ENCODE measurements at places on chromosomes 6 and 20. TPM values are rescaled to one million over a fixed set of nuclear protein-coding genes. Genes with fewer than 3 reads are reported as not detected.

DNA sequence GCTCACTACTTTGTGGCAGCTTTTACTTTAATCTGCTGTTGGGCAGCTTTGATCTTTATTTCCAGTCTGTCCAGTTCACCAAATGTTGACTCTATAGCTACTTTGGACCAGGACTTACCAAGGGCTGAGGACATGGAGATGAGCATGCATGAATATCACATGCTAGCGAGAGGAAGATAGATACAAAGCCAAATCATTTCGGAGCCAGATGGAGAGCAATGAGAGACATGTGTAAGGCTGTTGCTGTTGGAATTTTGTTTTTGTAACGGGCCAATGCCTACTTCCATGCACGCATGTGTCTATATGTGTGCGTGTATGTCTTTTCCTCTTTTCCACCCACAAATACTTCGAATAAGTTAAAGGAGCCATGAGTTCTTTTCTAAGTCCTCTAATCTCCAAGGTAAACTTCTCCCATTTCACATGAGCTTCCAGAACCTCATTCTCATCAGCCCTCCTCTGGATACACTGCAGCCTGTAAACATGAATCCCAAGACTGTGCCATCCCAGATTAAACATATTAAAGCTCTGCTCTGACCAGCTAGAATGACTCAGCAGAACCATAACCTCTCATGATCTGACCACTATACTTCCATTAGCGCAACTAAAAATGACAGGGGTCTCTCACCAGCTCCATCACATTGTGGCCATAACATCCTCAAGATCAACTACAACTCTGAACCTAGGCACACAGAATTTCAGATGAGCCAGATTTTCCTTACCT, 160.7 kb downstream of the LRFN2 start:
- DNase-seq, result no peak

DNA sequence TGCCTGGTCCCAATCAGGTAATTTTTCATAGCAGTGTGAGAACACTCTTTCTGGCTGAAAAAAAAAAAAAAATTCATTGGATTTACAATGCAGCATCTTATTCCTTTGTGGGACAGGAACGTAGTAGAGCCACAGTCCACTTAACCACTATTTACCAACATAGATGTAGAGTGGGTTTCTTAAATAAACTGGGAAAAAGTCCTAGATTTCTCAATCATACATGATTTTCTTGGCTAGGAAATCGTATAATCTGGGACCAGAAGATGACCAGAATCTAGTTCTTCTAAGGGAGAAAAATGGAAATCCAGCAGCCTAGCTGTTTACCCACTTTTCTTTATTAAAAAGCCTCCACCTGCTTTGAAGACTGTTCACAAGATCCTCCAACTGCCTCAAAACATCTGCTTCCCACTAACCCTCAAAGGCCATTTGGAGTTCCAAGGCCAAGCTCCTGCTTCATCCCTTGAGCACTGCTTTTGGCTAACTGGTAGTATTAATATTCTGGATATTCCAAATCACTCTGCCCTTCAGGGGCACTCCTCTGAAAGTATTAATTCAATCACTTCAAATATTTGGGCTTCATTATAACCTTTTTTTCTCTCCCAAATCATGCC, 70.4 kb downstream of the FYN start:
- DNase-seq, result no peak

- no peak for DNase-seq
Measured at GRCh38 chr6:11778648-11779328, at the start of gene ADTRP. Gene ADTRP (minus strand): TSS chr6:11778803. CDS start chr6:11778759, 44 bp downstream.

DNA sequence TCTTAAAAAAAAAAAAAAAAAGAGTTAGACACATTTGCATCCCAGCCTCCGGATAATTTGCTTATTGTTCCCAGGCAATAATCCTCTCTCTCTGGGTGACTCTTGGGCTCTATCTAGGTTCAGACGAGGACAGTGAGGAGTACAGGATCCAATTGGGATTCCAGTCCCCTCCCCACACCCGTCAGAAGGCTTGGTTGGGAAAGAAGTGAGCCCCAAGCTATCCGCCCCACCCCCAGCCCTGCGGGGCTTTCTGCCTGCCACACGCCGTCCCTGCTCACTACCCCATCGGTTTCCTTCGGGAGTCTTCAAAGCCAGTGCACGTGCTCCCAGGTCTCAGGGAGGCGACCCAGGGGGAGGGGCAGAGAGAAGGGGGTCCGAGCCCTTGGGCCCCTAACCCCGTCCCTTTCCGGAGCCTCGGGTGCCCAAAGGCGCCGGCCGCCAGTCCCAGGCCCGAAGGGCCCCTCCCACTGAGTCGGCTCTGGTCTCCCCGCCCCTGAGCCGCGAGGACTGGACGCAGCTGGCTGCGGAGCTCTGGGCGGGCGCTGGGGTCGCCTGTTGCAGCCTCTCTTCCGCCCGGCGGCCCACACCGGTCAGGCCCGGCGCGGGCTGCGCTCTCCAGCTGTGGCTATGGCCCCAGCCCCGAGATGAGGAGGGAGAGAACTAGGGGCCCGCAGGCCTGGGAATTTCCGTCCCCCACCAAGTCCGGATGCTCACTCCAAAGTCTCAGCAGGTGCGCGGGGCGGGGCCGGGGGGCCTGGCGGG, 2.5 kb downstream of the MYMX start:
- DNase-seq, result no peak

DNA sequence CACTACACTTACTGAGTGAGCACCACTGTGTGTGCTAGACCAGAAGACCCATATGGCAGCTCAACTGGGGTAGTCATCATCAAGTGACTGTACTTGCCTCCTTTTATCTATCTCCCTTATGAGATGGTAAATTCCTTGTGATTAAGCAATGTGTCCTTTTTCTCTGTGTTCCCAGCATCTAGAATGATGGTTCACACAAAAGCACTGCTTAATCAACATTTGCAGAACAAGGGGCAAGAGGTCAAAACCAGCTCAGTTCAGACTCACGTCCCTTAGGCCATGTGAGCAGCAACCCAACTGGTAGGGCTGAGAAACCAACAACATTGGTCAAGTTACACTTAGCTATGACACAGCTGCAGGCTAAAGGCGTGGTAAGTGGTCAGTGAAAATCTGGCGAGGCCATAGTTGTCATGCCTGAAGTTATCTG, 10.0 kb downstream of the TRAM2 start:
- DNase-seq, result no peak

DNA sequence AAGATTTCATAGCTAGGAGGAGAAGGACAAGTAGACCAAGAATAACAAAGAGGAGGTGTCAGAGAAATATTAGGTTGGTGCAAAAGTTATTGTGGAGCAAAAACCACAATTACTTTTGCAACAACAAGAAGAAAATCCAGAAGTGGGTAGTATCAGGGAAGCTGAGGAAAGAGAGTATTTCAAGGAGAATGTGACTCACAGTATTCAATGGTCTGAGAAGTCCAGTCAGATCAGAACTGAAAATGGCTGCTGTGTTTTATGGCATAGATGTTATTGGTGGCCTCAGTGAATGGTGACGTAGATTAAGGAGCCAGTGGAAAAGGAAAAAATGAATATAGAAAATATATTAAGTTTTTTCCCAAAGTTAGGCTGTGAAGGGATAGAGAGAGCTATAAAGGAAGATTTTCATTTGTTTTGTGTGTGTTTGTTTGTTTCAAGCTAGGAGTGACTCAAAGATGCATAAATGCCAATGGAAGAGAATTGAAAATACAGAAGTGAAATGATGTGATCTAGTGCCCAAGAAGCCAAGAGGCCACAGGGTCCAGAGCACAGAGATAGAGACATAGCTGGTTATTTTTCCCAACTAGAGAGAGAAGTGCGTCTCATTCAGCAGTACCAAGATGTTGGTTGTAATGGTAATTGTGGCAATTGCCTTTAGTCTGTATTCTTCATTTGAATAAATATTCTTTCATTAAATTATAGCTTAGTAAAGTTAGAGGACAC, 112.8 kb downstream of the ADTRP start:
- no peak for DNase-seq

GRCh38 chr6:125285353-125285752, 16.4 kb downstream of the HDDC2 start:
- no peak for DNase-seq

DNA sequence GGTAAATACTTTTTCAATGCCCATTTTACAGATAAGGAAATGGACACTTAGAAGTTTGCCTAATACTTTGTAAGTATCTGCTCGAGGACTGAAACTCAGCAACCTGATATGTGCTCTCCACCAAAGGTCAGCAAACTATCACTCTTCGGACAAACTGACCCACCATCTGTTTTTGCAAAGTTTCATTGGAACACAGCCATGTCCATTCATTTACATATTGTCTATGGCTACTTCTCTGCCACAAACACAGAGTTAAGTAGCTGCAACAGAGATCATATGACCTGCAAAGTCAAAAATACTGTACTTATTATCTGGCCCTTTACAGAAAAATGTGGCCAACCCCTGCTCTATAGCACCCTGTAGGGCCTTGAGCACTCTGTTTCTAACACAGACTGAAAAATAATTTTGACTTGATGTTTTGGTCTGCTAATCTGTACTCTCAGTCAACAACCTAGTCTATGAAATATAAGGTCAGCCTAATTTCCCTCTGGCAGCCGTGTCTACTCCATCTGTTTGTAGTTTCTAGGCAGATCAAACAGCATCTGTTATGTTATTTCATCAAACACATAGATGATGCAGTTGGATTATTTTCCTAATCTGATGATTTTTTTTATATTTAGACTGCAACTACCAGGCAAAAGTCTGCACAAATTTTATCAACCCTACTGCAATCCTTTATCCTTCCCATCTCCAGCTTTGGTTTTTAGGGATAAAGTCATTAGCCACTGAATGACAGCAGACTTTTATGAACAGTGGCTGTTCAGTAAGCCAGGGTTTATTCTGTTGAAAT, 41.4 kb upstream of the BEND6 start:
- no peak for DNase-seq

DNA sequence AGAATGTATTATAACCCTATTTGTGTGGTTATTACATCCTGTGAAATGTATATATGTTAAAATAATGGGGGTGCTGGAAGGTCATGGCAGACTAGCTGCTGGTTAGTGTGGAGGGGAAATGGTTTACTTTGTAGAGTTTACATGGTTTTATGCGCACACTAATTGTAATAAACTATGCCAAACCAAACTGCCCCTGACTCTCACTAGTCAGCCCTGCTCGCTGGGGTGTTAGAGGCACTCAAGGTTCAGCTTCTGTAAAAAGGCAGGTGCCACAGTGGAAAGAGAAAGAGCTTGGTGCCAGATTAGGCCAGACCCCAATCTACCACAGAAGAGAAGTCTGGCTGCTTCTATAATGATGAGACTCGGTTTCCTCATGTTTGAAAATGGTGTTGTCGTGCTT, 52.7 kb downstream of the GOPC start:
- no peak for DNase-seq

DNA sequence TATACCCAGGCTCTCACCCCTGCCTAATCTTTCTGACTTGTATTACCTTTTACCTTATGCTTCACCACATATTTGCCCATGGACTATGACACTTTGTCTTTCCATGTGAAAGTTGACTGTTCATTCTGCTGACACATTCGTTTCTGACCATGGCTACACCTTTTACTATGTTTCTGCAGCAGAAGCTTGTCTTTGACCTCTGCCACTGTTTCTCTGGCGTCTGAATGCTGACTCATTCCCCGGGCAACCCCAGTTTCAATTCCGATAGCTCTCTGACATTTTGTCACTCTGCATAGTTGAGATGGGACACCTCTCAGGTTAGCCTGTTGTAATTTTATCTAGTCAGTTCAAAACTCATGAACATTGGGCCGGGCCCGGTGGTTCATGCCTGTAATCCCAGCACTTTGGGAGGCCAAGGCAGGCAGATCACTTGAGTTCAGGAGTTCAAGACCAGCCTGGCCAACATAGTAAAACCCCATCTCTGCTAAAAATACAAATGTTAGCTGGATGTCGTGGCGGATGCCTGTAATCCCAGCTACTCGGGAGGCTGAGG, 50.7 kb downstream of the SLC26A8 start:
- no peak for DNase-seq

DNA sequence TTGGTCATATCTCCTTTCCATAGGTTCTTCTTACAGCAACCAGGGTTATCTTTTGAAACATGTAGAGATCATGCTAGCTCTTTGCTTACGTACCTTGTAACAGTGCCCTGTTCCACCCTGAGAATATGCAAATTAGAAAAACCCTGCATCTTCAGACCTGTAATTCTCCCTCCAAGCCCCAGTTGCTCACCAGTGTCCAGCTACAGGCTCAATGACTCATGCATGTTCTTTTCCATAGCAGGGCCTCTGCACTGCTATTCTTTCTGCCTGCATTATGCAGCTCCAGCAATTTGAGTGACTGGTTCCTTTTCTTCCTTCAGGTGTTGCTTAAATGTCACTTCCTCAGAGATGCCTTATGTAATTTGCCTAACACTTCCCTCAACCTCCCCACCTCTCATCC, 636.2 kb downstream of the KHDRBS2 start:
- no peak for DNase-seq

DNA sequence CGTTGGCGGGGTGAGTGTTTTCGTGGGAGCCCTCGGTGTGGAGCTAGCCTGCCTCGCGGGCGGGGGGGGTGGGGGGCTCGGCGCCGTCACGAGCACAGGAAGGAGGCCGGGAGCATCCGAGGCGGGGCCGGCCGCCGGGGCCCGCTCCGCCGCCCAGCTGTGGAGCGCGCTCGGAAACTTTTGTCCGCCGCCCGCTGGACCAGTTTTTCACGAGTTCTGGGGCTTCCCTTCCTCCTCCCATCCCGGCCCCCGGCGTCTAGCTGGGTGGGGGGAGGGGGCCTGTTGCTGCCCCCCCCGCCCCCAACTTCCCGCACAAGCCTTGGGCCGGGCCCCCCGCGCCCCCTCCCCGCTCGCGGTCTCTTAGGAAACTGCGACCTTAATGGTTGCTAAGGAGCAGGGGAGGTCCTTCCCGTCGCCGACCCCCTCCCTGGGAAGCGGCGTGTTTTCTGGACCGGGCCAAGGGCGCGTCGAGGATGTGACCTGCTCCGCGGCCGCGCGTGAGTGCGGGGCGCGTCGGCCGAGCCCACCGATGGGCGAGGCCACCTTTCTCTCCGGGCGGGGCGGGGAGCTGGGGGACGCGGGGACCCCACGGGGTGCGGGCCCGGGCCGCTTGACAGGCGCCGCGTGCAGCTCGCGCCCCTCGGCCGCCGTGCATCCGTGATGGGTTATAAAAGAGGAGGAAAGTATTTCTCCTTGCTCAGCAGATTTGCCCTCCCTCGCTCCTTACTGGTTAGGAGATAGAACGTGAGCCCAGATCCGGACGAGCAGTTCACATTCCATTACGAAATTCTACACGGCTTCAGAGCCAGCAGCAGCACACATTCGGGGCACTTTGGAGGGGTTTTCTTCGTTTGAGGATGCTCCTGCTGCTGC, 1.4 kb downstream of the RREB1 start:
- DNase-seq, result peak; percentile 29

DNA sequence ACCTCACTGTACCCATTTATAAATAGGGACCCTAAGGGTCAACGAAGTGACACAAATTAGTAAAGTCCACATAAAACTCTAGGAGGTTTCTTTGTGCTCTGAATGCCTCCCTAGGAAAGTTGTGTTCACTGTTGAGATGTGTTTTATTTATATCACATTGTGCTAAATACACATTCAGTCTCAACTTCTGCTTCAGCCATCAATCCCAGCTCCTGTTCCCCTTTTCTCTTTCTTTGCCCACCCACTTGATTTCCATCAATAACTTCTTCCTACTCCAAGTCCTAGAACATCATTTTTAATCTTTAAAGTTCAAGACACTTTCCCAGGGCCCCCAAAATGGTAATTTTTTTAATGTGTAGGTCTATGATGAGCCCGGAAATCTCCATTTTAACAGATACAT, 208.3 kb upstream of the RAB32 start:
- DNase-seq, result no peak

Gene C20orf141
- polyA plus RNA-seq, result not detected

Gene TNF
- polyA plus RNA-seq, result 7.9 TPM

Gene CST5
- polyA plus RNA-seq, result not detected

Gene LY6G5C
- 10.3 TPM for polyA plus RNA-seq

Gene PSORS1C2
- polyA plus RNA-seq, result not detected

Gene MAP3K7
- polyA plus RNA-seq, result 20.8 TPM

Data from CD8-positive, alpha-beta memory T cell (primary cell).